Urinary bladder (tissue), 4 donors: ENCODE measurements at places on chromosomes 11 and 22. TPM values are rescaled to one million over a fixed set of nuclear protein-coding genes. Genes with fewer than 3 reads are reported as not detected.

GRCh38 chr11:8203414-8203715, 34.5 kb upstream of the RIC3 start:
- no peak for DNase-seq

The CLP1 gene
- 12.7 TPM for polyA plus RNA-seq

The FAM180B gene
- polyA plus RNA-seq, result 0.10 TPM

DNA sequence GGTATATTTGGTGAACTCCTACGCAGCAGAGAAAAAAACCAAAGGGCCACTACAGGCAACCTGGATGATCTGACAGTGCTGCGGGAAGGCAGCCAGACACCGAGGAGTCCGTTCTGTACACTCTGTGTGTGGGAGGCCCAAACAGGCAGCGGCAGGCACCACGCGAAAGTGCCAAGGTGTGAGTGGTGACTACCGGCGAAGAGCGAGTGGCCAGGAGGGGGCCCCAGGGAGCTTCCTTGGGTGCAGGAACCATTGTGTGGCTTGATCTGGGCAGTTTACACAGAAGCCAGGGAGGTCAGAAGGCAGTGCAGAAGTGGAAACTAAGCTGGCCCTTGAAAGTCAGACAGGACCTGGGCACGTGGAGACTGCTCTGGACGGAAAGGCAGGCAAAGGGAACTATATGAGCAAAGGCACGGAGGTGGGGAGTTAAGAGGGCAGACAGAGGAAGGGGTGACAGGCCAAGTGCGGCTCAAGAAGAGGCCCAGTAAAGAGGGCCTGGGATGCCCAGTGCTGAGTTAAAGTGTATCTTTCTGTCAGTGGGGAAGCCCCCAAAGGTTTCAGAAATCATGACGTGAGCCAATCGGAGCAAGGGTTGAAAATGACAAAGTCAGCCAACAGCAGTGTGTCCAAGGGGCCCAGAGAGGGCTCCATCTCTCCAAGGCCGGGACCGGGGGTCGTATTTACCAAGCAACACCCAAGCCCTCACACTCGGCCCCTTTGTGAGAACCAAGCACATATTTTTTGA, 10.6 kb downstream of the TMEM184B start:
- DNase-seq, result no peak

DNA sequence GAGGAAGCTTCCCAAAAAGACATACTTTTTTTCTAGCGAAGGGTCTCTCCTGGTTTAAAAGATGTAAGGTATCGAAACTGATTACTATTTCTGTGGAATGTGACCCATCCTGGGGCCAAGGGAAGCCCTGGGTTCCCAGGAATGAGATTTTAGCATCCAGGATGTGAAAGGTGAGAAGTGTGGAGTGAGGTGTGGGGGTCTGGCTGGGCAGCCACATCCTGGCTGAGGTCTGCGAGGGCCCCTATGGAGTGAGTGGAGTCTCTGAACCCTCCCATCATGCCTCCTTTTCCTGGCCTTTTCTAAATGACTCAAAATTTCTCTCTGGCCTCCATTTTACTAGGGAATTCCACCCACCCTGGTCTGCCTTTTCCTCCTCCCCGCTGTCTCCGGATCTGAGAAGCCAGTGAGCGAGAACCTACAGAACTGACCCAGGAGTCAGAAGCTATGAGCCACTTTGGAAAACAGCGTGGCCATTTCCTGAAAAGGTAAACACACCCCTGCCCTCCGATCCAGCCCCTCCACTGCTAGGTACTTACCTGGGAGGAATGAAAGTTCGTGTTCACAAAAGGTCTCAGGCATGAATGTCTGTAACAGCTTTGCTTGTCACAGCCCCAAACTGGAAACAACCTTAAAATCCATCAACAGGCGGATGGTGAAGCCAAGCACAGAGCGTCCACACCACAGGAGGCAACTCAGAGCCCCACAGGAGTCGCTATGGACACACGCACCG, 27.7 kb upstream of the SHANK2 start:
- no peak for DNase-seq

DNA sequence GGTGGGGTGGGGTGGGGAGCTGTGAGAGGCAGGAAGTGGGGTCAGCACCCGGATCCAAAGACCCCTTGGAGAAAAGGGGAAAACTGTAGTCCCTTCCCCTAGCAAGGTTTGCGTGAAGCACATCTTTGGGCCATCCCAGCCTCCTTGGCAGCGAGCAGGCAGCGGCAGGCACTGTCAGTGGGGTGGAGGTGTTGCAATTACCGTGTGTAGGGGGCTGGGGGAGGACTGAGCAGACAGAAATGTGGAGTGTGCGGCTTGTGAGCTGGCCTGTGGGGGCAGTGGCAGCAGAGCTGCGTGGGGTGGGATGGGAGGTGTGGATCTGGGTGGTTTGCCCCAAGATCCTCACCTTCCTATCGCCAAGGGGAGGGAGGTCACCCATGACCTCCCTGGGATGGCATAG, 16.4 kb downstream of the DAGLA start:
- no peak for DNase-seq

DNA sequence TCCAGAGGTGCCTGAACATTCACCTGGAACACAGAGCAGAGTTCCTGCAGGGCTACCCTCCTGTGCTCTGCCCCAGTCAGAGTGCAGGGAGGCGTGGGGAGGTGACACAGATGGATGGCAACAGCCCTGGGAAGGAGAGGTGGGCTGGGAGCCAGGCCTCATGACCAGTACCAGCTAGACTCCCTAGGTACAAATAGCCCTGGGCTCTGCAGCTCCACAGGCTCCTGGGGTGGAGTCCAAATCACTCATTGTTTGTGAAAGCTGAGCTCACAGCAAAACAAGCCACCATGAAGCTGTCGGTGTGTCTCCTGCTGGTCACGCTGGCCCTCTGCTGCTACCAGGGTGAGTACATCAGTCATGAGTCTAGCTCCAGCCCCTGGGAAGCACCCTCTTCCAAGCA, at the start of gene SCGB1D2:
TSS of gene SCGB1D2 (plus strand) at position 219 of the 400 bp plus-strand sequence. CDS start at position 288, 69 bp downstream.
- no peak for DNase-seq

DNA sequence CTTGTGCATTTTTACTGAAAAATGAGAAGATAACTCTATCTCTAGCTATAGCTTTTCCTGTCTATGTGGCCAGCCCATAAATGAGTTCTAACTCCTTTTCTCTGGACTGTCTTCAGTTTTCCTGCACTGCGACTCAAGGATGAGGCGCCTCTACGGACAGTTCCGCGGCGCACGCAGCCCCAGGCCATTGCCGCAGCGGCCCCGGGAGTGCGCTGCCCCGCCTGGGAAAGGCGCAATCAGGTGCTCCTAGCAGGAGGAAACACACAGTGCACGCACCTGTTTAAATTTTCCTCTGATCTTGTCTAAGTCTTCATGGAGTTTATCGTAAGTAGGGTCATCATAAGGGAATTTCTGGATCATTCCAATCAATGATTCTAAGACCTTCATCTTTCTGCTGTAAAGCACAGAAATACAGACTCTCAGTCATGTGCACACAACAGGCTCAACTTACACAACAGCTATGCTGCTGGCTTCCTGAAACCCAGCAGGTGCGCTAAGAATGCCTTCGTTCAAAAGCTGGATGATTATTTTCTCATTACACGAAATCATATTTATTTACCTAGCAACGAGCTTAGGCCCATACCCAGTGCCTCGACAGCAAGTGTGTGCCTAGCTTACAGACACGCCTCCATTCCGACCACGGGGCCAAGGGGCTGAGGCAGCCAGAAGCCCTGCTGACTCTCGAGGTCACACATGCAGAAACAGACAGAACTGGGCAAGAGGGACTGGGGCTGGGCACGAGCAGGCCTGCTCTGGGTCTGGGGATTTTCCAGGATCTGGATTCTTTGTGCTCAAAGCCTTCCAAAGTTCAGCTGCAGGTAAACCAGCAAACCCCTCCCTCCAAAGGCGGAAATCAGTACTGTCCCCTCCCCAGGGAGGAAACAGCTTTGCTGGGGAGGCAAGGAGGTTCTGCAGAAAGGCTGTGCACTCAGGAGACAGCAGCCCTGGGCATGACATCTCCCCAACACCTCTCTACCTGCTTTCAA, 7.2 kb downstream of the LTO1 start:
- no peak for DNase-seq

GRCh38 chr11:3200388-3201111, 18.1 kb downstream of the MRGPRG start:
- DNase-seq, result no peak
